ENCODE measurements at places on chromosomes 1 and 21.

- DNase-seq, result no peak
These were observed 20.6 kb upstream of the ATP1B1 start for GRCh38 chr1:169085911-169086310.

DNA sequence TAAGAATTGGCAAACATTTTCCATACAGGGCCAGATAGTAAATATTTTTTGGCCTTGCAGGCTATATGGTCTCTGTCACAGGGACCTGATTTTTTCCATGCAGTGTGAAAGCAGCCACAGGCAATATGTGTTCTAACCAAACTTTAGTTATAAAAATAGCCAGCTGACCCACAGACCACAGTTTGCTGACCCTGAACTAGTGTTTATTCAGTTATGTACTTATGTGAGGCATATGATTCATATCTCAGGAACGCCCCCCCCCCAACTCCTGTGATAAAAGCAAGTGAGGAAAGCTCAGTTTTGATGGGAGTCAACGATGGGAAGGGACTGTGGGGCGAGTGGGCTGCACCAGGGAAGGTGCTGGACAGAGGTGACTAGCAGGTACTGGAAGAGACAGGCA, 80.1 kb downstream of the HMGB4 start:
- no peak for DNase-seq

DNA sequence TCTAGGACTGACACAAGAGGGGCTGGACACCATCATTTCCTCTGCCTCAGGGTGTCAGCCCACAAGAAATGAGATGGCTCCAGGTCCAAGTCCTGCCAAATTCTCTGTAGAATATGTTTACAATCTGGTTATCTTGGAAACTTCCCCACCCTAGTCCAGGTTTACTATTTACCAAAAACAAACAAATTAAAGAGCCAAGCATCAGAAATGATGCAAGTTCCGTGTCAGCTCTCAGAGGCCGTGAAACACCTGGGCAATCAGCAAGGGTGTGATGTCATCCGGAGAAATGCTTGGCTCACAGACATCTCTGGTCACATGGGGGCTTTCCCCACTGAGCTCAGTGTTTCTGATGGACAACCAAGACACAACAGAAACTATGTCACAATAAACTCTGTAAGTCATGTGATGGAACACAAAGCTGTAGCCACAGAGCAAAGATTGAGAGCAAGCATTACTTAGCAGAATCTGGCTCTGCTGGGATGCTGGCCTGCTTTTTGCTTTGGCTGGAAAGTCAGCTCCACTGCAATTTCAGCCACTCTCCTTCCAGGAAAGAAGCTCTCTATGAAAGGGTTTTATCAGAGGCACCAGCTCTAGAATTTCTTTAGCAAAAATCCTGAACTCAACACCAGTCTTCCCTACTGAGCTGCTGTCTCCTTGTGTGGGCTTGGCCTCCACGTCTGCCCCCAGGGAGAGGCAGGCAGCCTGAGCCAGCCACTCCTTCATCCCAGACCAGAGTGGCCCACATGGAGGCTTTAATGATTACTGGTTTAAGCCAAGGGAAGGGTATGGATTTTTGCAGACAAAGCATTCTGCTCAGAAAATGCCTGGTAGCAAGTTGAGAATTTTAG, 55.9 kb downstream of the NENF start:
- DNase-seq, result peak; percentile 95

DNA sequence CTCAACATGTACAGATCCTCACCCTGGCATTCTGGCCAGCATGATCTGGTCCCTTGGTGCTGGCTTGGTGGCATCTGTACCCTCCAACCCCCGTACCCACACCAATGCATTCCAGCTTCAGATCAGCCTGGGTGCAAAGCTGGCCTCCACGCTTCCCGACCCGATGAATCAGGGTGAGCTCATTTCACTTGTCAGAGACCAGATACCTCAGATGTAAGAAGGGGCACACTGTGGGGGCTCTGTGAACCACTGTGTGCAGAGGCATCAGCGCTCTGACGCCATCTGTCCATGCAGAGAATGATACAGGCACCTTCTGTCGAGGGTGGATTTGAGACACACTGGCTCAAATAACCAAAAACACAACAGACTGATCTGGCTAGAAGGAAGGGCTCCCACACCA, 76.6 kb downstream of the DMRTB1 start:
- DNase-seq, result no peak

DNA sequence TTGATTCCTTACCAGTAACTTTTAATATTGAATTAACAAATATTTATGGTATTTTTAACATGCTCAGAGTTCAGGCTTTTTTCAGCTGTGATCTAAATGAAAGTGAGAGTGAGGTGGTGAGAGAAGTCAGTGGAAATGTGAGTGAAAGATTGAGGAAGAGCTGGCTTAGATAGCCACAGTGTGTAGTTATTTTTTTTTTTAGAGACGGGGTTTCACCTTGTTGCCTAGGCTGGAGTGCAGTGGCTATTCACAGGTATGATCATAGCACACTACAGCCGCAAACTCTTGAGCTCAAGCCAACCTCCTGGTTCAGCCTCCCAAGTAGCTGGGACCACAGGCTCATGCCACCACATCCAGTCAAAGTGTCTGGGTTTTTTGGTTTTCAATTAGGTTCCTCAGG, 10.9 kb downstream of the RNF11 start:
- DNase-seq, result no peak

DNA sequence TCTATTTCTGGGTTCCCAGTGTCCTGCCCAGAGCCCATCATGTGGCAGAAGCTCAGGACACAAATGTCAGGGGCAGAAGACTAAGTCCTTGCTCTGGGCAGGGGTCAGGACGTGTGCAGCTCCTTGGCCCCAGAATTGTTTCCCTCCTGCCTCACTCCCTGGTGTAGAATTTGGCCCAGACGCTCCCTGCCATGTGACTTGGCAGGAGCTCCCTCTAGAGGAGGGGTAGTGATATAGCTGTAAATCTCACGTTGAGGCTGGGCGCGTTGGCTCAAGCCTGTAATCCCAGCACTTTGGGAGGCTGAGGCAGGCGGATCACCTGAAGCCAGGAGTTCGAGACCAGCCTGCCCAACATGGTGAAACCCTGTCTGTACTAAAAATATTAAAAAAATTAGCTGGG, 91.2 kb downstream of the UBIAD1 start:
- DNase-seq, result no peak

- DNase-seq, result no peak
These were observed 987.5 kb upstream of the NCAM2 start for GRCh38 chr21:20010691-20011200.

DNA sequence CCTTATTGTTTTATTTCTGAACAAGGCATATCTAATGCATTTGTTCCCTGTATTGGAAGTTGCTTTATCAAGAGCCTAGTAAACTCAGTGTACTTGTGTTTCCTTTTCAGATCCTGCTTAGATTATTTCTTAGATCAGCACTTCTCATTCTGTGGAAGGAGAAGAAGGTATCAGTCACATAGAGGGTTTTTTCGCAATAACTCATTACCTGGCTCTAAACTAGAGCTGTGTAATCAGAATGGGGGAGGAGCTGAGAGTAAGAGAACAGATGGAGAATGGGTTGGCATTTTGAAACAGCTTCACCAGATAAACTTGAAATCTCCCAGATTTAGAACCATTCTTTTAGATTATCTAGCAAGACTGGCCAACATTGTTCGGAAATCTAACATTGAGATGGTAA, 11.0 kb downstream of the AHCYL1 start:
- DNase-seq, result no peak
